ENCODE measurements at places on chromosomes 5 and 9.

GRCh38 chr9:120926397-120926928, at the start of gene TRAF1:
Gene TRAF1 (minus strand): TSS chr9:120926796. CDS start chr9:120926075, 721 bp downstream.
- no peak for DNase-seq

- DNase-seq: no peak
Measured at GRCh38 chr9:136922540-136922939, 22.0 kb downstream of the FBXW5 start.

GRCh38 chr9:121700832-121701419, 49.5 kb downstream of the DAB2IP start:
- no peak for DNase-seq

DNA sequence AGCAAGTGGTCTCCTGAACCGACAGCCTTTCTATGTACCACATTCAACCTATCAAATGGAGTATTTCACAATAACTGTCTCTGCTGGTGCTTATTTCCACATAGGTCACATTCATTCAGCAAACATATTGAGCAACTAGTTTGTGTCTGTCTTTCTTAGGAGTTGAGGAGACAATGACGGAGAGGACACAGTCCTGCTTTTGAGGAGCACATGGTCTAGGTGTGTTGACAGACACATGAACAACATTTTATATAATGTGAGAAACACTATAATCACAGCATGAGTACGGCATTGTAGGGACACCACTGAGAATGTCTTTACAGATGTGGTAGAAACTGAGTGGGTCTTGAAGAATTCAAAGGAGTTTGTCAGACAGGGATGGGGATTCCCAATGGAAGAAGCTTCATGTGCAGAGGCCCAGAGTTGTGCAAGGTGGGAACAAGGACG, 28.5 kb downstream of the NFIL3 start:
- DNase-seq: peak; percentile 33

GRCh38 chr9:95413793-95414192, 96.3 kb upstream of the FANCC start:
- DNase-seq: no peak

DNA sequence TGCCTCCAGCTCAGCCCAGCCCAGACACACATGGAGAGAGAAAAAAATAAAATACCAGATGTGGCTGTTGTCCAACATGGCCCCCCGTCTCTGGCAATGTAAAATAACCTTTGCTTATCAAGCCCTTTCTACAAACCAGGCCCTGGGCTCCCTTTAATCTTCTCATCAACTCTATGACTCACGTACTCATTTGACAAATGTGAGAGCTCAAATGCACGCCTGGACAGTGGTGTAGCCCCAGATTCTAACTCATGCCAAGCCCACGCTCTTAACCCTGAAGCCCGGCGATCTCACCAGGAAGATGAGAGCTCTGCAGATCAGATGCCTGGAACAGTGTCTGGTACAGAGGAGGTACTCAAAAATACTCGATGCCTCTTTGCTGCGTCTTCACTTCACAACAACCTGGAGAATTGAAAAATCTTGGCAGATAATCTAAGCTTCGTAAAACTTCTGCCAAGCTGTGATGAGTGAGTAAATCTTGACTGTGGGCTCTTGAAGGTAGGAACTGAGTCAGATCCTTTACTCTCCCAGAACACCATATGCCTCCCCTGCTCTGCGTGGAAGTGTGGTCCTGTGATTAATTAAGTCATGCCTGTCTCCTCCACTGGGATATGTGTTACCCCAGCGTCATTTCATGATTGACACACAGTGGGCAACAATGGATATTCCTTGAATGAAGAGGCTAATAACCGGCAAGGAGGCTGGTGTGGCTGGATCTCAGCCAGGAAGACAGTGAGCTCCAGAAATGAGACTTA, 102.0 kb upstream of the FSTL4 start:
- peak; percentile 51 for DNase-seq

DNA sequence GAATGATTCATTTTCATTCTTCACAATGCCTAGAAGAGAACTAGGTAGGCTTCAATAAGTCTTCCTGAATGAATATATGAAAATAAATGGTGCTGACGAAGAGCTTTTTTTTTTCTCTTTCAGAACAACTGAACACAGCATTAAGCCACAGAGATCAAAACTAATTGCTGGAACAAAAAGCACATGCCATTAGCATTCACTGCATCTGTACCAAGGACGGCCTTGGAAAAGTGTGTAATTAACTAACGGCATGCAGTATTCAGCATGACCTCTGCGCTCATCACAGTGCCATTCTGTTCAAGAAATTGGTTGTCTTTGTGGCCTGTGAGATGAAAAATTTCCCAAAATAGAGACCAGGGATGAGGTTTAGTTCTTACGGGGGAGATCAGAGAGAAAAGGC, 99.3 kb downstream of the NUDT12 start:
- DNase-seq: no peak

DNA sequence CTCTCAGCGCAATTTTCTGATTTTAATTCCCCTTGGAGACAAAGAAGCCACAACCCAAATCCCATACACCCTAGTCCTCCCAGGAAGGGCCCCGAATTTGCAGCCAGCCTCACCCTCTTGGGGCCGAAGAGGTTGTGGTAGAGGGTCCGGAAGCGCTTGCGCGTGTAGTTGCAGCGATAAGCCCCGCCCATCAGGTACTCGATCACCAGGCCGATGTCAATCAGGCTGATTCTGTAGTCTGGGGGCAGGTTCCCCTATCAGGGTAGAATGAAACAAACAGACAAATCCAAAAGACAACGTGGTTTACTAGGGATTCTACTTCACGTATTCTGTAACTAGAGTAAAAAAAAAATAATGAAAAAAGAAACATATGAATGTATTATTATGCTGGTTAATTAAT, 210.6 kb upstream of the KLF9 start:
- no peak for DNase-seq

- no peak for DNase-seq
Measured at GRCh38 chr5:156361436-156362109, 34.6 kb downstream of the SGCD start.

DNA sequence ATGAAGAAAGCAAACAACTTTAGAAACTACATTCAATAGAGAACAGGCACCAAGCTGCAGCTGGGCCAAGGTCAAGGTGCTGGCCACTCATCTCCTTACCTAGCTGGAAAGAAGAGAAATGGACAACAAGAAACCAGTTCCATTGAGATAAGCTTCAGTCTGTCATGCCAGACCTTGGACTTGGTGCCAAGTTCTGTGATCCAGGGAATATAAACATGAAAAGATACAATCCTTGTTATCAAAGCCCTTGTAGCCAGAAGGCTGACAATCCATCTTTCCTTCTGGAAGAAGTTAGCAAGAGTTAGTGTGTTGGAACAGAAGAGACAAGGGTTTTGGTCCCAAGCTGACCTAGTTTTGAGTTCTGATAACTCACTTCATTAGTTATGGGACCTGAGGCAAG, 227.5 kb downstream of the ACTL7B start:
- no peak for DNase-seq

- DNase-seq: no peak
Measured at GRCh38 chr5:133497608-133498348, 114.6 kb downstream of the FSTL4 start.

- no peak for DNase-seq
Measured at GRCh38 chr9:90451804-90452203, 190.8 kb downstream of the DIRAS2 start.

GRCh38 chr5:170059221-170059620, 46.5 kb upstream of the FOXI1 start:
- no peak for DNase-seq

- peak; percentile 65 for DNase-seq
Measured at GRCh38 chr5:68499987-68500386, 284.4 kb downstream of the PIK3R1 start.

- no peak for DNase-seq
Measured at GRCh38 chr9:134535171-134535570, 106.4 kb upstream of the COL5A1 start.

- DNase-seq: peak; percentile 71
Measured at GRCh38 chr5:76204713-76205112, 121.5 kb downstream of the SV2C start.

GRCh38 chr5:146877178-146877681, 1.3 kb downstream of the PPP2R2B start:
- no peak for DNase-seq

- DNase-seq: peak; percentile 36
Measured at GRCh38 chr9:437574-438001, 222.9 kb downstream of the DOCK8 start.

- no peak for DNase-seq
Measured at GRCh38 chr5:116905885-116906284, 331.3 kb upstream of the SEMA6A start.

- no peak for DNase-seq
Measured at GRCh38 chr5:53011233-53011632, 22.1 kb downstream of the ITGA2 start.

DNA sequence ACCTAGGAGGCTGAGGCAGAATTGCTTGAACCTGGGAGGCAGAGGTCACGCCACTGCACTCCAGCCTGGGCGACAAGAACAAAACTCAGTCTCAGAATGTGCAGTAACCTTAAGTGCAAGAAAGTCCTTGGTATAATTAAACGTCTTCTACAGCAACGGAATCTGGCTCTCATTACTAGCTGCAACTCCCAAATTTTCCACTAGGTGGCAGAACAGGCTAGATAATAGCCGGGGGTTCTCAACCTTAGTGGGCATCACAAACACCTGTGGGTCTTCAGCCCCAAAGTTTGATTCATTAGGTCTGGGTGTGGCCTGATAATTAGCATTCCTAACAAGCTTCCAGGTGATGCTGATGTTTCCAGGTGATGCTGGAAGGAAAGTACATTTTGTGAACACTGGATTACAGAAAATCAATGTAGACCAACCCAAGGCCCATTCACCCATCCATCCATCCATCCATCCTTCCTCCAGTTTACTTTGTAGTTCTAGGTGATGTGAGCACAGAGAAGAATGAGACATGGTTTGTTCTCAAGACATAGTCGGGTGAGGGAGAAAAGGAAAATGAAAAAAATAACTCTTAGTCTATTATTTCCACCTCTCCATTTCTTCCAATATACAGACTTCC, 37.3 kb downstream of the FBXW2 start:
- DNase-seq: no peak

DNA sequence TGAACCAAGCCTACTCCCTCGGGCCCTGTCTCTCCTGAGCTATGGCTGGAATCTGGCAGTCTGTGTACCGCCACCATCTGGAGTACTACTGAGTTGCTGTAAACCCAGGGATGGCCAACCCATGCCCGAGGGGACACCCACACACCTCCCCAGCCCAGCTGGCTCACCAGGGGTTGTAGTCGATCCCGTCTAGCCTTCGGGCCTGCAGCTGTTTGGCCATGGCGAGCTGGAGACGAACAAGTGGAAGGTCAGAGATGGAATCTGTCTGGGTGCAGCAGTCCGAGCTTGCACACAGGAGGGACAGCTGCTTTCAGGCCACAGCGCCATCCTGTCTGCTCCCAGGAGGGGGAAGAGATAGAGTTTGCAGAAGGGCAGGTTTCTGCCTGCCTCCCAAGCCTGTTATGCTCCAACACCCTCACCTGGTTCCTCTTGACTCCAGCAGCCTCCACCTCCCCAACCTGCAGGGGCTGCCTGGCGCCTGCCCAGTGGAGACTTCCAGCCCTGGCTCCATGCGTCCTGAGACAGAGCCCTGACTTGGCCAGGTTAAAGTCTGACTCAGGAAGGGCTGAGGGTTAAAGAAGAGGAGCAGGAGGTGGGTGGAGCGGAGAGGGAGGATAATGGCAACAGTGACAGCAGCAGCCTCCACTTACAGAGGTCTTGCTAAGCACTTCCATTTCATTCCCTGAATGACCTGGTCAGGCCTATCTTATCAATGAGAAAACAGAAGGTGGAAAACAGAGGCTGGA, 15.8 kb upstream of the SPOUT1 start:
- DNase-seq: peak; percentile 59

- DNase-seq: no peak
Measured at GRCh38 chr9:36664806-36665205, 92.1 kb downstream of the MELK start.

- DNase-seq: no peak
Measured at GRCh38 chr5:95925378-95925744, 36.3 kb downstream of the ELL2 start.

DNA sequence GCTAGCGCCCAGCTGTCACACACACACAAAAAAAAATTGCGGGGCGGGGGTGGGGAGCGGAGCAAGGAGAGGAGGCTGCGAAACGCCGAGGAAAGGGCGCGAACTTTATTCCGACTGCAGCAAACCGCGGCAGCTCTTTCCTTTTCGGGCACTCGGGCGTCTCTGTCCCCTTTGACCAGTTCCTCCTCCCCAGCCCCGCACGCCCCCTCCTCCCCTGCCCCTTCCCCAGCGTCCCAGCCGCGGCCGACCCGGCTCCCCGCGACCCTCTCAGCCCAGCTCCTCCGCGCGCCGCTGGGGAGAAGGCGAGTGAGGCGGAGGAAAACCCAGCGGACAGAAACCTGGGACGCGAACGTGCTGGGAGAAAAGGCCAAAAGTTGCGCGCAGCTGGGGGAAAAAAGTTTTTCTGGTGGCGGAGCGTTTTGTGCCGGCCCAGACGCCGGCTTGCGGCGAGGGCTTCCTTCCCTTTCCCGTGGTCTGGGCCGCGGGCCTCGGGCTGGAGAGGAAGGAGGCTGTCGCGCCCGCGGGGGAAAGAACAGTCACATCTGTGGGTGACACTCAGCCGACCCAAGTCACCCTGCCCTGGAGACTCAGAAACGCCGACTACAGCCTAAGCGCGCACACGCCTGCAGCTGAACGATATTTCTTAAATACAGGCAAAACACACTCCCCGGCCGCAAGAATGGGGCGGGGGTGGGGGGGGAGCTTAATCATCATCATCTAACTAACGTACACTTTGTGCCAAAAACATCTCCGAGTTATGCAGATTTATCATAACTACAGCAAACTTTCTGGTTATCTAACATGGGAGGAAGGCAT, 1.1 kb upstream of the BNC2 start:
- peak; percentile 76 for DNase-seq

- no peak for DNase-seq
Measured at GRCh38 chr5:61735995-61736394, 403.9 kb downstream of the ZSWIM6 start.

GRCh38 chr9:108851138-108851537, 4.6 kb downstream of the ACTL7B start:
- no peak for DNase-seq

DNA sequence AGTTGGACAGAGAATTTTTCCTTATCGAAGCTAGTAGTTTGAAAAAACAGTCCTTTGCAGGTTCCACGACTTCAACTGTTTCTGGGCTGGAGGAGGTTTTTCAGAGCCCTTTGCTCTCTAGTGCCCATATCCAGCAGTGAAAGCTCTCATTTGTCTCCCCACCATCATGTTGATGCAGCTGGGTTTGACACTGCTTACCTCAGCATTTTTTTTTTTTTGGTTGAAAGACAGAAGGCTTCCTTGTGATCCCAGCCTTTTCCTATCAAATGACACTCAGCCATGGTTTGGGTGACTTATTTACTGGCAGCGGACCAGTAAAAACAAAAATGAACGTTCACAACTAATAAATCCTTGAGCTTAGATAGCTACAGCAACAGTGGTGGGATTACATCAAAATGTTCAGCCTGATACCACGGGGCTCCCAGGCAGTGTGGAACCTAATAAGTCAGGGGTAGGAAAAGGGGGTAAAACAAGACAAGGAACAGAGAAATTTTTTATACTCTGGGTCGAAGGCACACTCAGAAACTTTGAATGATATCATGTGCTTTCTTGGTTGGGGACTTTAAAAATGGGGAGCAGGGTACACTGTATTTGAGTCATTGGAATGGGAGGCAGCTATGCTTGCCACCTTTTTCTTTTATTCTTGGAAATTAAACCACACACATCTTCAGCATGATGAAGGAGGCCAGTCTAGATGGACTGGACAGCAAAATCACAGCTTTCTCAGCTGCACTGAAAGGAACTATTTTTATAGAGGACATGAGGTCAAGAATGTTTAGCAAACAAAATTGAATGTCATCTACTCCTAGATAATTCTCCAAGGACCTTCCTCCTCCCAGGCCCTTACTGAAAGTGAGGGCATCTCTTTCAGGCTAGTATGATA, 308.9 kb upstream of the MPDZ start:
- DNase-seq: no peak
